ENCODE measurements at places on chromosomes 6 and 20. TPM values are rescaled to one million over a fixed set of nuclear protein-coding genes. Genes with fewer than 3 reads are reported as not detected.

- DNase-seq = no peak
- H3K4me1 ChIP-seq = no peaks in the 10 kb centered on the region
- H3K36me3 ChIP-seq = no peaks in the 10 kb centered on the region
These were observed 71.3 kb upstream of the TINAG start for GRCh38 chr6:54236984-54237383.

DNA sequence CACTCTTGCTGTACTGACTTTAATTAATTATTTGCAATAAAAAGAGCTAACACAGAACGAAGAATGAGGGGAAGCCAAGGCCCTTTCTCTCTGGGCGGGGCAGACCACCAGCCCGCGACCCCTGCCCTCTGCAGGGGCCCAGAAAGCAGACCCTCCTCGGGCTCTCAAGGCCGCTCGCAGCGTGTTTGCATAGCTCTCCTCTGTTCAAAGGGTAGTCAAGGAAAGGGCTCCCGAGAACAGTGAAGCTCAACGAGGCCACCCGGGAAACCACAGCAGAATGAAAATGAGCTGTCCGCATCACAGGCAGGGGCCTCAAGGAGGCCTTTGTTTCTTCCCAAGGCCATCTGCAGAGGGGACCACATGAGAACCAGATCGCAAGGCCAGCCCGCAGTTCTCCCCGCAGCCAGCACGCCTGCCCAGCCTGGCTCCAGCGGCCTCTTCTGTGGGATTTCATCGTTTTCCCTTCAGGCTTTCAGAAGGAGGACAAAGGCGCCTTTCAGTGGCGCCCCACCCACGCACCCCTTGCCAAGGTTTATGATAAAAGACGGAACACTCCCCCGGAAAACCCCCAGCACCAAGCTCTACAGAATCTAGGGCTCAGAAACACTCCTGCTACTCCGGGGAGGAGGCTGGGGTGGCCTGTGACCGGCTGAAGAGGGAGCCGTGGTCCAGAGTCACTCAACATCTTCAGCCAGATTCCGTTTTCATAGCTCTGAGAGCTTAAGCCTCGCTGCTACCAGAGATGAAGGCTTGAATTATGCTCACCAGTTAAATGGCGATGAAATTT is 25.3 kb downstream of the ACSS1 start:
- no peak for DNase-seq
- no peak overlapping the region for H3K4me3 ChIP-seq
- no peak overlapping the region for H3K27ac ChIP-seq
- H3K27me3 ChIP-seq = no peaks in the 10 kb centered on the region

GRCh38 chr20:33785503-33785902 is 25.6 kb upstream of the CHMP4B start:
- H3K27ac ChIP-seq = peak overlapping the region; percentile 80
- no peaks in the 10 kb centered on the region for H3K27me3 ChIP-seq
- peaks cover 1% of the 10 kb centered on the region for H3K36me3 ChIP-seq
- no peak for DNase-seq
- no peak overlapping the region for H3K4me3 ChIP-seq
- peaks cover 34% of the 10 kb centered on the region for H3K4me1 ChIP-seq

GRCh38 chr20:50695135-50695872 is 4.0 kb upstream of the RIPOR3 start:
- no peak overlapping the region for H3K27ac ChIP-seq
- H3K4me3 ChIP-seq = no peak overlapping the region
- H3K27me3 ChIP-seq = peaks cover 44% of the 10 kb centered on the region
- H3K36me3 ChIP-seq = no peaks in the 10 kb centered on the region
- DNase-seq = no peak

DNA sequence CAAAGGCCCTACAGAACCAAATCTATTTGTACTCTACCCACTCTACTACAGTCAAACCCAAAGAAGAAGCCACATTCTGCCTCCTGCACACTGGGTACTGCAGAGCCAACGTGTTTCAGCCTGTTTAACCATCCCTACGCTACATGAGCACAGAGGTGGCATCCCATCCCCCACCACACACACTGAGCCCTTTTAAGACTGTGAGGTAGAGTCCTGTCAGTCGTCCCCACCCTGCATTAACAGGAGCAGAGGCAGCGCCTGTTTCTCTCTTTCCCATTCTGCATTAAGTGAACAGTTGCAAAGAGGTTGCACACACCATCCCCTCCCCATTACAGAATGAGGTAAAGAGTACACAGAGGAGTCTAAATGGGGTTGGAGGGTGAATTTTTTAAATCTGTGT is 5.2 kb upstream of the RSPH4A start:
- H3K36me3 ChIP-seq = no peaks in the 10 kb centered on the region
- H3K27me3 ChIP-seq = peaks cover 33% of the 10 kb centered on the region
- no peak overlapping the region for H3K4me3 ChIP-seq
- H3K4me1 ChIP-seq = peaks cover 7% of the 10 kb centered on the region
- no peak overlapping the region for H3K27ac ChIP-seq
- DNase-seq = no peak

DNA sequence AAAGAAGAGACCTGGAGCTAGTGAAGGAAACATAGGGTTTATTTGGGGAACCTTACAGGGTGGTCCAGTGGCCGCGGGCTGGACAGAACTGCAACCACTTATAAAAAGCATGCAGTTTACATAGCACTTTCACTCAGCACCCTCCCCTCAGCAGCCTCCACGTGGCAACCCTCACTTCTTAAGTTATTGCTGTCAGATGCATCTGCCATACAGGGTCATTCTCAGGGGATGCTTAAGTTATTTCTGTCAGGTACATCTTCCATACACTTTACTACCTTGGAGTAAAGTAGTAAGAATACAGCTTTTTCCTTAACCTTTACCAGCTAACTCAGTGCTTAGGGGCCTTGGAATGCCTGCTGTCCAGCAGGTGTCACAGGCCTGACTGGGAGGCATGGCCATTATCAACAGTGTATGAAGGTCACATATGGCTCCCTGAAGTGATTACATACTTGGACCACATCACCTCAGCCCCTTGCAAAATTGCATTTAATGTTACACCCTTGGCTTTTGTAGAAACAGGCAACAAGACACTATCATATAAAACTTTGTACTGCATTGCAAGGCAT is 2.0 kb upstream of the NOL7 start:
- no peak overlapping the region for H3K27ac ChIP-seq
- no peak for DNase-seq

GRCh38 chr6:31686483-31686882 is 5.6 kb upstream of the LY6G5C start:
- H3K27ac ChIP-seq = no peak overlapping the region
- DNase-seq = no peak
- no peak overlapping the region for H3K4me3 ChIP-seq
- peaks cover 2% of the 10 kb centered on the region for H3K4me1 ChIP-seq
- peaks cover 10% of the 10 kb centered on the region for H3K36me3 ChIP-seq

DNA sequence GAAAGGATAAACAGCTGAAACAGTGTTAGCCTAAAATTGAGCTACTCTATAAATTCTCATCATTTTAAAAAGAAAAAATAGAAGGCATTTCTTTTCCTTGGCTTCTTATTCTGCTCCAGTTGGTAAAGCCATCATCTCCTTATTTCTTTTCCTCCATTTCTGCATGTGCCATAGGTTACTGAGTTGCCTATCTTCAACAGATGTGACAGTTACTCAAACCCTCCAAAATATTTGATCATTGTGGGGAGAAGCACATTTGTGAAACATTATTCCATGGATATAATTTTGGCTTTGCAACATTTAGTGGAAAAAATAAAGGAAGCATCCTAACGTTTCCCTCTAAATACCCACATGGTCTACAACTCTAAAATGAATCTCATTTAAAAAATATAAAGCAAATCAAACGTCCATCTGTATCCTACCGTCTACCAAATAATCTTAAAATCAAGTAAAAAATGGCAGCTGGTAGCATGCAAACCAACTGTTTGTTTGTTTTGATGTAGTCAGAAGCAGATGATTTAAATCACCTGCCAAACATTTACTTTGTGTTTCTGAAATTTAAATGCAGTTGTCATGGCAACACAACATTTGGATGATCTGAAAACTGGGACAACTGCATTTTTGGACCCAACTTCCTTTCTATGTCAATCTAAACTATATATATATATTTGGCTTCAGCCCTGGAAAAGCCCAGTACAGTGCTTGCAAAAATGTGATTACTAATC is 16.8 kb upstream of the SNX9 start:
- no peak overlapping the region for H3K4me3 ChIP-seq
- H3K4me1 ChIP-seq = peaks cover 14% of the 10 kb centered on the region

- H3K4me3 ChIP-seq = no peak overlapping the region
- H3K36me3 ChIP-seq = no peaks in the 10 kb centered on the region
- no peak for DNase-seq
- peaks cover 48% of the 10 kb centered on the region for H3K27me3 ChIP-seq
- peaks cover 6% of the 10 kb centered on the region for H3K4me1 ChIP-seq
These were observed 147.7 kb upstream of the RPS6KA2 start for GRCh38 chr6:166774770-166775169.

GRCh38 chr20:20734475-20734948 is 22.1 kb upstream of the RALGAPA2 start:
- peak; percentile 44 for DNase-seq
- H3K4me3 ChIP-seq = no peak overlapping the region
- no peaks in the 10 kb centered on the region for H3K36me3 ChIP-seq
- no peak overlapping the region for H3K27ac ChIP-seq

DNA sequence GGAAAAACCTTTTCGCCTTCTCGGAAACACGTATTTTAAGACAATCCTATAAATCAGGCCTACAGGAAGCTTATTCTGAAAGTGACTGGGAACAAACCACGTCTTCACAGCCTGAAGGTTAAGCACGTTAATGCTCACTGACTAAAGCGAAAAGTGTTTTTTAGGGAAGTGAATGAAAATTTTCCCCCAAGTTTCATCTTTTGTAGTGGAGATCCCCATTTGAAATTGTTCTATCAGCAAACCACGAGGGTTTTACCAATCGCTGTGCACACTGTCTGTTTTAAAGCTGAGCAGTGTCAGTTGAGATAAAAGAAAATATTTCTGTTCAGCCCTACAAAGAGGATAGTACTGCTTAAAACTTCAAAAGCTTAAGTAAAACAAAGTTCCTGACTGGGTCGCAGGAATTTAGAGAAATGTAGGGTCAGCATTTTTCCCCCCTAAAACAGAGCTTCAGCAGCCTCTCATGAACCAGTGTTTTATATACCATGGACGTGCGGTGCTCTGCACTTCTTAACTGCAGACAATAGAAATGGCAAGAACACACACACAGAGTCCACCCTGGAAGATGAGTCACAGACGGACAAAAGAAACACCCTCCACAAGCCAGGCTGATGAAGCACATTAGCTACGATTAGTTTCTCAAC is 34.9 kb downstream of the SLC22A23 start:
- H3K4me1 ChIP-seq = no peaks in the 10 kb centered on the region
- H3K27me3 ChIP-seq = peaks cover 39% of the 10 kb centered on the region

DNA sequence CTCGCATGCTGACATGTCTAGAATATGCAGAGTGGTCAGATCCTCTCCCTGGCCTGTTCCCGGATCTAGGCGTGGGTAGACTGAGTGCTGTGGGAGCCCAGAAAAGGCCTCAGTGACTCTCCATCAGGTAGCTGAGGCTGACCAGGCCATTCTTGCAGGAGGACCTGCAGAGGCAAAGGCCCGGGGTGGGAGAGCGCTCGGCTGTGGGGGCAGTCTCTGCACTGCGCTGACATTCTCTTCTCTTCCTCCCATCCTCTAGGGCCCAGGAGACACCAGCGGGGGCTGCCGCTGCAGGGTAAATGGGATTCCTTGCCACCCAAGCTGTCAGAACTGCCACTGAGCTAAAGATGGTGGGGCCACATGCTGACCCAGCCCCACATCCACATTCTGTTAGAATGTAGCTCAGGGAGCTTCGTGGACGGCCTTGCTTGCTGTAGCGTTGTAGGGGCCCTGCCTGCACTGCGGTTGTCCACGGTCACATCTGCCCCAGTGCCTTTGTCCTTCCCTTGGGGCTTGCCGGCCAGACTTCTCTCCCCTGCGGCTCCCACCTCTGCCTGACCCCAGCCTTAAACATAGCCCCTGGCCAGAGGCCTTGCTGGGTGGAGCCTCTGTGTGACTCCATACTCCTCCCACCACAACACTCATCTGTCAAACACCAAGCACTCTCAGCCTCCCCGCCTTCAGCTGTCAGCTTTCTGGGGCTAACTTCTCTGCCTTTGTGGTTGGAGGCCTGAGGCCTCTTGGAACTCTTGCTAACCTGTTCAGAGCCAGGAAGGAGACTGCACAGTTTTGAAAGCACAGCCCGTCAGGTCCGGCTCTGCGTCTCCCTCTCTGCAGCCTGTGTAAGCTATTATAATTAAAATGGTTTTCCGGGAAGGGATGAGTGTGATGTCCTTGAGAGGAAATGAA is 22.2 kb downstream of the RBCK1 start:
- no peak overlapping the region for H3K4me3 ChIP-seq
- H3K36me3 ChIP-seq = peaks cover 47% of the 10 kb centered on the region
- H3K27ac ChIP-seq = peak overlapping the region; percentile 35
- no peaks in the 10 kb centered on the region for H3K27me3 ChIP-seq
- H3K4me1 ChIP-seq = peaks cover 48% of the 10 kb centered on the region

GRCh38 chr6:35197196-35197595 is 16.6 kb upstream of the SCUBE3 start:
- no peak overlapping the region for H3K4me3 ChIP-seq
- DNase-seq = no peak
- H3K27ac ChIP-seq = no peak overlapping the region
- H3K27me3 ChIP-seq = peaks cover 44% of the 10 kb centered on the region

DNA sequence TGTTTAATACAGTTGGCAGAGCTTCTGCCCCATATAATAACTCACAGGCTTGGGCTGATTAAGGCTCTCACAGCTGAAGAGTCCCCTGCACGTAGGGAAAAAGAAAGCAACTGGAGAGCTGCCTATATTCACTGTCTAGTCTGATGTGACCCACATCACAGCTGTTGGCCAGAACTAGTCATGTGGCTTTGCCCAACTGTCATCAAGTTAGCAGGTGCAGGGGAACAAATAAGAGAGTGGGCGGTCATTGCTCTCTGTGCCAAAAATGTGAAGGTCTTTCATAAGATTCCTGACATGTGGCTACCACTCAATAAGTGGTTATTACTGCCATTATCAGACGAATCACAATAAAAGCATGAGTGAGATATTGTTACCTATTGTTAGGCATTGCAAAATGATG is 665.2 kb downstream of the DOK5 start:
- no peak overlapping the region for H3K27ac ChIP-seq
- H3K27me3 ChIP-seq = no peaks in the 10 kb centered on the region
- H3K4me3 ChIP-seq = no peak overlapping the region
- no peaks in the 10 kb centered on the region for H3K4me1 ChIP-seq
- no peaks in the 10 kb centered on the region for H3K36me3 ChIP-seq
- no peak for DNase-seq

- DNase-seq = no peak
- no peaks in the 10 kb centered on the region for H3K36me3 ChIP-seq
- no peak overlapping the region for H3K4me3 ChIP-seq
- no peaks in the 10 kb centered on the region for H3K4me1 ChIP-seq
- peaks cover 8% of the 10 kb centered on the region for H3K27me3 ChIP-seq
These were observed 154.0 kb downstream of the TSHZ2 start for GRCh38 chr20:53126185-53126584.

- H3K27ac ChIP-seq = no peak overlapping the region
- no peaks in the 10 kb centered on the region for H3K36me3 ChIP-seq
- DNase-seq = no peak
- H3K4me1 ChIP-seq = no peaks in the 10 kb centered on the region
- no peak overlapping the region for H3K4me3 ChIP-seq
- no peaks in the 10 kb centered on the region for H3K27me3 ChIP-seq
These were observed 791.1 kb downstream of the MAFB start for GRCh38 chr20:39897781-39898466.

Gene MTRF1L
- total RNA-seq = 23.1 TPM

Gene LAMA4
- not detected for total RNA-seq

Gene MCHR2
- total RNA-seq = not detected

Gene FAM217A
- total RNA-seq = not detected

Gene FKBP1C
- total RNA-seq = 0.68 TPM

Gene FRK
- 0.09 TPM for total RNA-seq

Gene MOG
- not detected for total RNA-seq

Gene SPINT4
- not detected for total RNA-seq

Gene PNPLA1
- total RNA-seq = not detected

All from activated CD8-positive, alpha-beta memory T cell treated with anti-CD3 and anti-CD28 coated beads, Interleukin-2, amount 10 ng/mL, durations not matched to agents 7 days and 5 days (primary cell).